ENCODE measurements at places on chromosomes 13 and 19.

- no peak for DNase-seq
Observed at GRCh38 chr13:42181381-42181953, 90.5 kb upstream of the AKAP11 start.

- DNase-seq = no peak
Observed at GRCh38 chr13:21611385-21611784, 7.4 kb upstream of the MICU2 start.

GRCh38 chr13:31431722-31432137, 232.0 kb downstream of the B3GLCT start:
- DNase-seq = peak; percentile 11

GRCh38 chr19:14674764-14675163, at the start of gene ADGRE3:
ADGRE3 (minus strand) TSS chr19:14674844; CDS start chr19:14674770, 74 bp downstream.
- DNase-seq = no peak

DNA sequence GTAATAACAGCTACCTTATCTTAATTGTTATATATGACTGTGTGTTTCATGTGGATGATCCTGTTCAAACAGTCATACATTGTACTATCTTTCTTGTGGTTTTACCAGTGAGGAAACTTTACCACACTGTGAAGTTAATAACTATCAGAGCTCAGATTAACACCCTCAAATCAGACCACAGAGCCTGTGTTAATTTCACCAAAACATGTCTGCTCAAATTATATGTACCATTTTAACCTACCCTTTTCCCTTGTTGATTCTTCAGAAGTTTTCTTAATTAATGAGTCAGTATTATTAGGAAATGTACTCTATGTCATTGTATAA, 1.8 kb upstream of the ZNF331 start:
- DNase-seq = no peak

DNA sequence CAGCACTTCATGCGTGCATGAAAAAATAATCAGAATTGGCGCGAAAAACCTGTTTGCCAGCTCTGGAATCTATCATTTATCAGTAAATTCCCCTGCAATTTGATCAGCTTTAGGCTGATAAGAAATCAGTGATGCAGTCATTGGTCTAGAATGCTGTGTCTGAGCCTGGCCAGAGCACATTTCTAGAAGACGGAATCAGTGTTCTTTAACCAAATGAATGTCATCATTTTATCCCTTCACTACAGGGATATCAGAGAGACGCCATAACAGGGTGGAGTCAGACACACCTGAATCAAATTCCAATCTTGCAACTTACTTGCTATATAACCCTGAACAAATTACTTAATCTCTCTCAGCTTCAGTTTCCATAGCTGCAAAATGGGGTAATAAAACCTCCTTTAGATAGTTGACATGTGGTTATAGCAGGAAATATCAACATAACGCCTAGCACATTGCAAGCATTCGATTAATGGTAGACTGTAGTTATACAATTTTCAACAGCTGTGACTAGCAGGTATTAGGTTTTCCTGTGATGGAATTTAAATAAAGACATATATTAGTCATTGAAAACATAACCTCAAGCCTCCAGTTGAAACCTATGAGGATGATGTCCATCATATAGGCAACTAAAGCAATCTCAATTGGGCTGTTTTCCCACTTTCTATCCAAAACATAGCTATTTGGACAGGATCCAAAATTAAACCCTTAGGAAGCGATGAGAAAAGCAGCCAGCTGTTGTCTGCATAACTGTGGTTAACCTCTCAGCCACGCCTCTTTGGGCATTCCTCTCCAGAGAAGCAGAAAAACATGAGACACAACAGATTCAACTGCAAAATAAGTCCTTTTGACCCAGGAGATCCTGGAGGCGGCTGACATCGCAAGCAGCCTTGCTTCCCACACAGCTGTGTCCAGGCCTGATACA, 51.6 kb upstream of the UBL3 start:
- DNase-seq = peak; percentile 13

GRCh38 chr19:41753936-41754529, 1.3 kb upstream of the CEACAM6 start:
- DNase-seq = peak; percentile 76

DNA sequence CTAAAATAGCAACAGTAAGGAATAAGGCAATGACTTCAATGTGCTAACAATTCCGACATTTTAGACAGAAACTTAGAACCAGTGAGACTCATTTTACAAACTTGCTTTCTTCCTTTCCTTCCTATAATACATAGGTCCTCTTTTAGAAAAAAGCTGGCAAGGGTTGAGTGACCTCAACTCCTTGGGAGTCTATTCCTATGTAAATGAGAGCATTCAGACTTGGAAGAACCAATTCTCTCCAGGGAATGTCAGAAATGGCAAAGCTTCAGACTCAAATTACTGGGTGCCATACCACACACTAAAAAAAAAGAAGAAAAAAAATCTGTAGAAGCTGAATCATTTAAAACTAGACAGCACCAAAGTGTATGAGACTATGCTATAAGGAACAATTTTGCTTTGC, 1328.2 kb downstream of the OLFM4 start:
- no peak for DNase-seq

DNA sequence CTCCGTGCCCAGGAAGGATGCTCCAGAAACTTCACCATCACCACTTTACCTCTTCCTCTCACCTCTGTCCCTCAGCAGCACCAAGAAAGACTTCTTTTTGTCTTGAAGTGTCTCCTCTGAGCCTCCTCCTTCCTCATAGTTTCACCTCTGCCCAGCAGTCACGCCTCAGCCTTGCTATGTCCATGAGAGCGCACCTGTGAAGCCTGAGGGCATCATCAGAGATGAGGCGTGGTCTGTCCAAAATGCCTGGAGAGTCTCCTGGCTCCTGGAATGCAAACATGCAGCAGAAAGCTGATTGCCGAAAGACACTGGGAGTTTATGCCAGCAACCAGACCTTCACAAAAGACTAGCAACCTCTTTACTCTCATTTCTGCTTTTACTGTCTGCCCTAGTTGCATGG, 336.6 kb downstream of the TEX29 start:
- no peak for DNase-seq

DNA sequence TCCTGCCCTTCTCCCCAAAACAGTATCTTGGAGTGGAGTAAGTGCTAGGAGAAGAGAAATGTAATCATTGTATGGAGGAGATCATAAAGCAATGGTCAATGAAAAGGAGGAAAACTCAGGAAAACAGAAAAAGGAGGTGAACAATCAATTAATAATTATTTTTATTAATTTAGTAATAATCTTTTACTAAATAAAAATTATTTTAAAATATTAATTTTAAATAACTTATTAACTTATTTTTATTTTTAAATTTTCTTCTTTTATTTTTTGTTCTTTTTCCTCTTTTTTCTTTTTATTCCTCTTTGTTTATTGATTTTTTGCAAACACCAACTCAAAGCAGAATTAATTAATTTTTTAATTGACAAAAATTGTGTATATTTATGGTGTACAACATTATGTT, 80.3 kb downstream of the TNFSF11 start:
- no peak for DNase-seq

- no peak for DNase-seq
Observed at GRCh38 chr13:90683711-90684131, 663.8 kb upstream of the MIR17HG start.

- DNase-seq = no peak
Observed at GRCh38 chr19:51361239-51361638, 4.9 kb downstream of the ETFB start.

GRCh38 chr13:110341445-110342244, 34.6 kb downstream of the COL4A2 start:
- DNase-seq = peak; percentile 5

DNA sequence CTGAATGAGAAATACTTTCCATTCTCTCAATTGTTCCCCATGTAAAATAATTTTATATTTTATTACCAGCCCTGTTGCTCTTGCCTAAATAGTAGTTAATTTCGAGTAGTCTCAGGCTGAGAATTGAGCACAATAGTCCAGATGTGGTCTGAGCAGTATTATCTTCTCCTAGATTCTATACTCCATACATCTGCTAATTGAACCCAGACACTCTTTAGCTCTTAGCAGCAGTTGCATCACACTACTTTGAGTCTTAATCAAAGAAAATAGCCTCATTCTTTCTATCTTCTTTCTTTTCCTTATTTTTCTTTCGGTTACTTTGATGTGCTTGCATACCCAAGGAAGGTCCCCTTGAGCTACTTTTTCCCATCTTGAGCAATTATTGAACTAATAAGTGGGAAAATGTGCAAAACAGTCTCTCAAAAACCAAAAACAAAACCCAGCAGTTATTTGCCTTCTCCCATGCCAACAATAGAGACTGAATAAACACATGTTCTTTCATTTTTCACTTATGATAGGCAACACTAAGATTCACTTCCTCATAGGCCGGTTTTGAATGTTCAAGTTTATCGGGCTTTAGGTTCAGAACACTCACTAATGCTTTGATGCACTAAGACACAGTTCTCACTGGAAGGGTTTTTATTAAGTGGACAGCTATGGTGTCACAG, 204.5 kb downstream of the POU4F1 start:
- no peak for DNase-seq

- DNase-seq = no peak
Observed at GRCh38 chr13:111620166-111620565, 299.7 kb downstream of the TEX29 start.

- DNase-seq = no peak
Observed at GRCh38 chr13:100476963-100477362, 111.6 kb downstream of the GGACT start.

- DNase-seq = no peak
Observed at GRCh38 chr13:81318231-81319019, 977.5 kb upstream of the SPRY2 start.

- DNase-seq = no peak
Observed at GRCh38 chr13:31910633-31911032, 120.9 kb upstream of the FRY start.

DNA sequence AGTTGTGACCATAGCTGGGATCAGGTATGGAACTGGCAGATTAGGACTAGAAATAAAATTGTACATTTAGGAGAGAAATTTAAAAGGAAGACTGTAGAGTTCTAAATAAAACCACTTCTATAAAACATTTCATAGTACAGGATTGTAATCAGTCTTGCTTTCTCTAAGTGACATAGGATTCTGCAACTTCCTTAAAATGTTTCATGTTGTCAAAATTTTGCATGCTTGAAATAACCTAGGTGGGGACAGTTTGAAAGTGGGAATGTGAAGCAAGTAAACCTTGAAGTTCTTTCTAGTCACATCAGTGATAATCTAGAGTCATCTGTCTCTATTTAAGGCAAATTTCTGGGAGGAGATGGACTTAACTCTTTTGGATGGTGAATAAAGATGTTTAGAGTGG, 6.7 kb downstream of the TM9SF2 start:
- no peak for DNase-seq

DNA sequence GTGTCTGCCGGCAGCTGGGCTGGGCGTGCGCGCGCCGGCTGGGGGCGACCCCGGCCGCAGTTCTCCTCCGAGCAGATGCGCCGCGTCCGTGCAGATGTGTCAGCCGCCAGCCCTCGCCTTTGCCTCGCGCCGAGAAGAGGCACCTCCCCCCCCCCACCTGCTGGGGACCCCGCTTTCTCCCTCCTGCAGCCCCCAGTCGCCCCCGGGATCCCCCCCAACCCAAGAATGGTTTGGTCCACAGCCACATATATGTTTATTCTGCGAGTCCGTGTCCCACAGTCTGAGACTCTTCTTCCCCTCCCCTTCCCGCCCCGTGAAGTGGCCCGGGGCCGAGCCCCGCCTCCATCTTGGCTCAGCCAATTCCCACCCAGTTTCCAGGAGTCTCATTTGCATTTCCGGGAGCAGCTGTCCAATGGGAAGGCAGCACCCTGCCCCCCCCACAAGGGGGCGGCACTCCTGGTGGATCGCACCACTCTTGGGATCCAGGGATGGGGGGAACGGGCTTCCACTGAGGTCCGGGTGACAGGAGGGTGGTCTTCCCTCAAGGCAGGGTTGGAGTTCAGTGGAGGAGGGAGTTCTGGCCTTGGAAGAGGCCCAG, 8.6 kb downstream of the ISOC2 start:
- peak; percentile 25 for DNase-seq

GRCh38 chr13:22076658-22077057, 405.8 kb downstream of the FGF9 start:
- no peak for DNase-seq

- DNase-seq = no peak
Observed at GRCh38 chr13:91647361-91647990, 249.1 kb downstream of the GPC5 start.

DNA sequence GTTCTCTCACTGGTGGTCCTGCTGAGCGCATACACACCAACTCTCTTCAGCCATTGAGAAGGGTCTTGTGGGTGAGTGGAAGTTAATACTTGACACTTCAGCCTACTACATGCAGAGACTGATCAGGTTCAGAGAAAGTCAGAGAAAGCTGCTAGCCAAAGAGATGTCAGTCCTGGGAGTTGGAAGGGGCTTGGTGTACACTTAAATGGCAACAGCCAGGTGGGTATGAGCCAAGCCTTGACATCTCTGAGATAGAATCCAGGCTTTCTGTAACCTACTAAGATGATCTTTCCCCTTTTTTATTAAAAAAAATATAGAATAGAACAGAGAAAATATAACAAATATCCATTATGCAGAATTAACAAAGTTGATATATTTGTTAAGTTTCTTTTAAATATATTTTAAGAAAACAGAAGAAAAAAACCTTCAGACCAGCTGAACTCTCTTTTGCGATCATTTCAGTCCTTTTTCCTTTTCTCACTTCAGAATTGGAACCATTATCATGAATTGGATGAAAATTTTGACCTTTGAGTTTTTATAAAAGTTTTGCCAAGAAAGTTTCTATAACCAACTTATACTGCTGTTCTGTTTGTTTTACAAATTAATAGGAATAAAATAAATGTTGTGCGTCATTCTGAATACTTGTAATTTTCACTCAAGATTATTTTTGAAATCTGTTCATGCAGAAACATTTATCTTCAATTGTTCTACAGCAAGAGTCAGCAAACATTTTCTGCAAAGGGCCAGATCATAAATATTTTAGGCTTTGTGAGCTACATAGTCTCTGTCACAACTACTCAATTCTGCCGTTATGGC, 153.0 kb downstream of the RFC3 start:
- DNase-seq = no peak

GRCh38 chr13:73142071-73142470, 83.3 kb downstream of the KLF5 start:
- DNase-seq = no peak

- no peak for DNase-seq
Observed at GRCh38 chr13:99500839-99501183, 461 bp upstream of the TM9SF2 start.

DNA sequence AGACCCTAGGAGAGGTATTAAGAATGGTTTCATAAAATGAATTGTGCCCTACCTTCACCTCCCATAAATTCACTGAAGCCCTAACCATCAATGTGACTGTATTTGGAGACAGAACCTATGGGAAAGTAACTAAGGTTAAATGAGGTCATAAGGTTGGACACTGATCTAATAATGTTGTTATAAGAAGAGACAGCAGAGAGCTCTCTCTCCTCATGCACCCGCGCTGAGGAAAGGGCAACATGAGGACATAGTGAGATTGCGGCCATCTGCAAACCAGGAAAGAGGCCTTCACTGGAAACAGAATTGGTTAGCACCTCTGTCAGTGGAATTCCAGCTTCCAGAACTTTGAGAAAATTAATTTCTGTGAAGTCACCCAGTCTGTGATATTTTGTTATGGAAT, 1396.1 kb upstream of the MIR17HG start:
- no peak for DNase-seq

DNA sequence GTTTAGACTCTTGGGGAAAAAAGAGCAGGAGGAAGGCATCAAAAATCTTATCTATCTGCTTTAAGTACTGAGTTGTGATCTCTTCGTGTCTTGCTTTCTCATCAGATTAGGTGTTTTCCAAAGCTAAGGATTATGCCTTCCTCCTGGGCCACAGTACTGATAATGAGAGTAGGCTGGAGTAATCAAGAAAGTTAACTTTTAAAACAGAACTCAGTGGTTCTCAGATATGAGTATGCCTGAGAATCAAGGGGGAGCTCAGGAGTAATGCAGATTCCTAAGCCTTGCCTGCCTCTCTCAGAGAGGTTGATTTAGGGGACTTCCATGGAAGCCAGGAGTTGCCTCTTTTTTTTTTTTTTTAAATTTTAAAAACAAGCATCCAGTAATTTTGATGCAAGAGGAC, 23.5 kb downstream of the CDADC1 start:
- DNase-seq = no peak
